ENCODE measurements at places on chromosomes 7 and 10.

- no peak for DNase-seq
These were observed 135.9 kb downstream of the CUX1 start for GRCh38 chr7:101953248-101953819.

DNA sequence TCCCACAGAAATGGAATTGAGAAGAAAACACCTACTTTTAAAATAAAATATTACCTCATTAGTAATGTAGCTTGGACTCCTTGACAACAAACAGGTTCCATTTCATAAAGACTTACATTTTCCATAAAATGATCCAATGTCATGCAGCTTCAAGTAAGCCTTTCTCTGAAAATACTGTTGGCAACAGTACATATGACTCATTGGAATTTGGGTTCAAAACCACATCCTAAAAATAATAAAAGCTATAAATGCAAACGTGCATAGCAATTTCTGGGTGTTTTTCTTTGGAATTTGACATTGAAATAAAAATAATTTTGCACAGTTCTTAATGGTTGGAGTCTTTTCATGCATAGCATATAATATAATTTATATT, 47.9 kb downstream of the FHIP2A start:
- DNase-seq, result no peak

DNA sequence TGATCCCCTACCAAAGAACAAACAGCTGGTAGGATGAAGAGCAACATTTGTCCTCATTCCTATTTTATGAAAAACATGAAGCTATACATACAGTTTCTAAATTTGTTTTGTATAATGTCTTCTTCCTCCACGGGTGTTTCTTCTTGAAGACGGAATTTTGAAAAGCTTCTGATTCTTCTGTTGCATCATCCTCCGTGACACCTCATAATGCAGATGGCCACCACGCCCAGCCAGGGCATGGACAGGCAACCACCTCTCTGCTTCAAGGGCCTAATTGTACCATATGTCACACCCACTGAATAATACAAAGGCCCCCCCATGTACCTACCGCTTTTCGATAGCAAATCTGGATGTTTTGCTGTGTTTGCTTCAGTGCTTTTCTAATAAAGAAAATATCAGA, at the start of gene SUN3:
TSS of gene SUN3 (minus strand) at position 170 of the 400 bp plus-strand sequence. CDS start at position 1, 169 bp downstream.
- no peak for DNase-seq

- no peak for DNase-seq
These were observed 285.5 kb downstream of the TCF7L2 start for GRCh38 chr10:113235508-113235907.

GRCh38 chr7:13262929-13263530, 575.6 kb downstream of the ARL4A start:
- DNase-seq, result no peak

- DNase-seq, result no peak
These were observed 4.6 kb downstream of the BRI3 start for GRCh38 chr7:98286093-98286539.

GRCh38 chr10:30007406-30007805, 52.0 kb downstream of the JCAD start:
- no peak for DNase-seq

DNA sequence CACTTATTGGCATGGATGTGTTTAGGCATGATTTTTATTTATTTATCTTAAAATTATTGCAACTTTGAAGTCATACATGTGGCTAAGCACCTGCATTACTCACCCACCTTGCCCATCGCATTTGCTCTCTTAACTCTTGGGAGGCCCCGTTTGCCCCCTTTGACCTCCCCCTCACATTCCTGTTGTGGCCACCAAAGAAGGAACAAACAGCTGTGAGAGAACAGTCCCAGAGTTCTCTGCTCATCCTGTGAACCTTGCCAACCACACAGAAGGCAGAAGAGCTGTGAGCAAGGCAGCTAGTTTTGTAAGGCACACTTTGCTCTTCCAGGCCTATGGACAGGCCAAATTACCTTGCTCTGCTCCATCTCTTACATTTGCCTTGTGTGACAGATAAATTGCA, 23.6 kb upstream of the FGL2 start:
- DNase-seq, result no peak

GRCh38 chr7:73815436-73815835, 15.4 kb upstream of the CLDN4 start:
- no peak for DNase-seq

- no peak for DNase-seq
These were observed 92.5 kb downstream of the ATE1 start for GRCh38 chr10:121835376-121835775.

DNA sequence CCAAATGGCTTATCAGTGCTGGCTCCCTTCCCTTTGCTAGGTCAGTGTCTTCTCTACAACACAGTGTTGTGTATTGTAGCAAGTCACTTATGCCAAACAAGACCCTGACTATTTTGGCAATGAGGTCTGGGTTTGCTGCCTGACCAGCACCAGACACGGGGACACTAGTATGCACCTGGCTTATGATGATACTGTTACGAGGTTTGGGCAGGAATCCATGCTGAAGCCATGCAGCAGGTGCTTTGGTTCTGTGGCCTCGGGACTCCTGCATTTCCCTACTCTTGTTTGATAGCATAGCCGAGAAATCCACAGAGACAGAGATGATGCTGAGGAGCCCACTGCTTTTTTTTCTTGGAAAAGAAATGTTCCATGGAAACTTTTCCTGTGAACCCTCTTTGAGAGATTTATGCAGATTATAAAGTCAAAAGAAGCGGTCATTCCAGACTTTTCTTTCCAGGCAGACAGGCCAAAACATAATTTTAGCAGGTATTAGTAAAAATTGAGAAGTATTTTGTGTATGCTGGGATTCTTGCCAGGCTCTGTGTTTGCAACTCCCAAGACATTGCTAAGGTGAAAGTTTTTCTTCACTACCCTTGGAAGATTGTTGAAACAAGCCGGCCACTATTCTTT, 291.1 kb downstream of the BBS9 start:
- DNase-seq, result no peak

GRCh38 chr7:114413761-114414155, 857 bp upstream of the FOXP2 start:
- no peak for DNase-seq

GRCh38 chr10:62850646-62851045, 34.5 kb upstream of the EGR2 start:
- DNase-seq, result no peak

GRCh38 chr7:144391014-144391413, 12.5 kb downstream of the NOBOX start:
- no peak for DNase-seq

GRCh38 chr10:34816085-34816496, 995 bp upstream of the PARD3 start:
- DNase-seq, result no peak

DNA sequence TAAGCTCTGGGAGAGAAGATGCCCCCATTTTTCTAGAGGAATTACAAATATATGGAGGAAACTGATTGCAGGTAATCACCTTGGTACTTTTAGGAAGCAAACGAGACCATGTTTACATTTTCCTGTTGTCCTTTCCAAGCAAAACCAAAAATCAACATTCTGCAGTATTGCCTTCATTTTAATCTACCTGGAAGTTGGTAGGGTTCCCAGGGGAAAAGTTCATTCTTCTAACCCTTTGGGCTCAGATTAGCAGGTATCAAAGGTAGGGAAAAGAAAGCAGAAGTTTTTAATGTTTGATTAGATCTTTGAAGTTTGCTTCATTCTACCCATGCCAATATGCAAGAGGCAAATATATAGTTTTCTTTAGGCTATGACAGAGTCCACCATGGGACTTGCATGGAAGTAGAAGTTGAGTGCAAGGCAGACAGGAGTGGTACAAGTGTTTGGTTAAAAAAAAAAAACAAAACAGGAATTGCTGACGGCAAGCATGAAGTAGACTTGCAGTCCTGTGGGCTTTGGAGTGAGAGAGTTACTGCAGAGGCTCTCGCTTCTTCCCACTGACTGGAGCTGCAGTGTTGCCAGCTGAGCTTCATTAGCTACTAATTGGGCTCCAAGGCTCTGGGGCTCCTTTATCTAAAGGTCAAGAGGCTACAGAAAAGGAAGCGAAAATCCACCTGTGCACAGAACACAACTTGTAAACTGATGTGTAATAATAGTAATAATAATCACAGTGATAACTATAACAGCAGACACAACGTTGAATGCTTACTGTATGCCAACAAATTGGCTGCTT, 28.9 kb upstream of the ASAH2 start:
- no peak for DNase-seq

GRCh38 chr10:33388382-33388781, 53.9 kb upstream of the NRP1 start:
- no peak for DNase-seq

- DNase-seq, result no peak
These were observed 153.0 kb upstream of the LRRTM3 start for GRCh38 chr10:66772548-66773471.

GRCh38 chr10:54587971-54588370, 213.1 kb downstream of the PCDH15 start:
- no peak for DNase-seq

DNA sequence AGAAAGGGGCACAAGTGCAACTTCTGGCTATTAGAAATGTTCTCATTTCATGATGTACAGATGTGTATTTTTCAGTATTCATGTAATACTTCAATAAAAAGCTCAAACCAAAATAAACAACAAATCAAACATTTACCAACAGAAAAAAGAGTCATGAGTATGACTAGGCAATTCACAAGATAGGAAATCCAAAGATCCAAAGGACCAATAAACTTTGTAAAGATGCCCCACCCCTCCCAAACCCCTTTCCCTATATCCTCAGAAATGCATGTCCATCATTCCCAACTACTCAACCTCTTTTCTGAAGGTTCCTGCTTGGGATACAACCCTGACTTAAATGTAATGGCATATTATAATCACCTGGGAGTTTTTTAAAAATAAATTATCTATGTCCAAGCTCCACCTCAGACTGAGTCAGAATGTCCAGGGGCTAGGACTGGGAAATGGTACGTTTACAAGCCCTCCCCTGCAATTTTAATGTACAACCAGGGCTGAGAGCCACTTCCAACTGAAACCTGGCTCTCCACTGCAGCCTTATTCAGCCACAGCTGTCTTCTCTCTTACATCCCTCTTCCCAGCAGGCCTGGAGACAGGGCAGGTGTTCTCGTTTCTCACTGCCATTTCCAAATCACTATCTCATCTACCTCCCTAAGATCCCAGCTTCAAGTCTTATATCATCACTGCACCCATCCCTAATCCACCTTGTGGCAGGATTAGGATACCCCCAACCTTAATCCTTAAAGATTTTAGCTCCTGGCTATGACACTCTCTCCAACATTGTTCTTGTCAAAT, 36.5 kb downstream of the COA1 start:
- DNase-seq, result no peak

DNA sequence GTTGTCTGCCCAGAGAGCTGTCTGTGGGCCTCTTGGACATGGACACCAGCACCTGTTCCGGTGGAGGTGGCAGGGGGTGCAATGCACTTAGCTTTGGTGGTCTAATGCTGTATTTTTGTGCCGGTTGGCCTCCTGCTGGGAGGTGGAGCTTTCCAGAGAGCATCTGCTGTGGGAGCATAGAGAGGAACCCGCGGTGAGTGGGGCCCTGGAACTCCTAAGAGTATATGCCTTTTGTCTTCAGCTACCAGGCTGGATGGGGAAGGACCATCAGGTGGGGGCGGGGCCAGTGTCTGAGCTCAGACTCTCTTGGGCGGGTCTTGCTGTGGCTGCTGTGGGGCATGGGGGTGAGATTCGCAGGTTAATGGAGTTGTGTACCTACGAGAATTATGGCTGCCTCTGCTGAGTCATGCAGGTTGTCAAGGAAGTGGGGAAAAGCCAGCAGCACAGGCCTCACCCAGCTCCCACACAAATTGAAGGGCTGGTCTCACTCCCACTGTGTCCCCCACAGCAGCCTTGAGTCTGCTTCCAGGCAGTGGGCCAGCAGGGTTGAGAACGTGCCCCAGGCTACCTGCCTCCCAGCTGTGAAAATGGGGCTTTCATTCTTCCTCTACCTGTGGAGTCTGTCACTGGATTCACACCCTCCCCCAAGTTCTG, 29.0 kb downstream of the JAKMIP3 start:
- DNase-seq, result no peak

- DNase-seq, result no peak
These were observed 8.5 kb downstream of the SP8 start for GRCh38 chr7:20778063-20778721.

GRCh38 chr10:49318755-49319154, 19.8 kb downstream of the C10orf71 start:
- DNase-seq, result no peak

DNA sequence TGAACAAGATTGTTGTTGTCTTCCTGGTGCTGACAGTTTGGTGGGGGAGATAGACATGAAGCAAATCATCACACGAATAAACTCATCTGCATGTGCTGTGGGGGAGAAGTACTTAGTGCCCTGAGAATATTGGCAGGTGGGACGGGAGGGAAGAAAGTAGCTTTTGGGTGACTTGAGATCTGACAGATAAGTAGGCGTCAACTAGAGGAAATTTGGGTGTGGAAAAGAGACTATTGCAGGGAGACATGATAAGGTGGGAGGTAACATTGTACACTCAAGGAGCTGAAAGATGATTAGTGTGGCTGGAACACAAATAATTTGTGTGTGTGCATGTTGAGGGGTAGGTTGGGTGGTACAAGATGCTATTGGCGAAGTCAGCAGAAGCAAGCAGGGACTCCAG, 30.1 kb downstream of the CNNM2 start:
- no peak for DNase-seq

GRCh38 chr7:47435889-47436312, 146.0 kb downstream of the TNS3 start:
- DNase-seq, result no peak

GRCh38 chr7:71846160-71846559, 566.0 kb downstream of the CALN1 start:
- DNase-seq, result no peak

DNA sequence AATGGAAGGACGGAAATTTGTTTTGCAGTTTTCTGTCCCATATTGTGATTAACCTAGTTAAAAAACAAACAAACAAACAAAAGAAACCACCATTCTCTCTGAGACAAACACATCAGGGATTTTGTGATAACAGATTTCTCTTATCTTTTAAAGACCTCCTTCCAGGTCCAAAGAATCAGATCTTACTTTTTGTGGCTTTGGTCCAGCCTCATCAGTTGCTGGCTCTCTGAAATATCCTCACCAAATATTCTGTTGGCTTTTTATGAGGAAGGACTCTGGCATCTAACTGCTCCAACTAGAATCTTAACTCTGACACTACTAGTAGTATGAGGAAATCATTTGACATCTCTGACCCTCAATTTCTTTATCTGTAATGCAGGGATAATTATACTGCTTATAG, 4.8 kb downstream of the FAM204A start:
- DNase-seq, result no peak

GRCh38 chr10:5540891-5541290, 16.1 kb downstream of the CALML3 start:
- DNase-seq, result no peak

- DNase-seq, result no peak
These were observed 29.5 kb upstream of the SLC29A3 start for GRCh38 chr10:71289421-71290130.

- no peak for DNase-seq
These were observed 26.6 kb downstream of the TET1 start for GRCh38 chr10:68586606-68587305.

DNA sequence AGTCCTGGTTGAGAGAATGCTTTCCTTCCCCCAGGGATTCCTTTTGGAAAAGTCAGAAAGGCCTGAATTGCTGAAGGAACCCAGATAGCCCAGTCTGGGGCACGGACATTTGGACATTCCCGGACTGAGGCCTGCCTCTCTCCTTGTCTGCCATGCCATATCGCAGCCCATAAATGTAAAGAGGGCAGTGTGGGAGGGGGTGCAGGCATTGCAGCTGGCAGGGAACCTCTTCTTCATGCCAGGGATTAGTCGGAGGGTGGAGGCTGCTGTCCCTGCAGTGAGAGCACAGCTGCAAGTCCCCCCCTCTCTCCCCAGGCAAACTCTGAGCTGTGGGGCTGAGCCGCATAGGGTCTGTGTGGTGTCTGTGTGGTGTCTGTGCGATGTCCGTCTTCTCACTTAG, 486.0 kb upstream of the MKI67 start:
- no peak for DNase-seq

GRCh38 chr10:110273474-110273873, 31.2 kb downstream of the SMNDC1 start:
- DNase-seq, result peak; percentile 33
